Motor neuron (in vitro differentiated cells): ENCODE measurements at places on chromosomes 13 and 19.

DNA sequence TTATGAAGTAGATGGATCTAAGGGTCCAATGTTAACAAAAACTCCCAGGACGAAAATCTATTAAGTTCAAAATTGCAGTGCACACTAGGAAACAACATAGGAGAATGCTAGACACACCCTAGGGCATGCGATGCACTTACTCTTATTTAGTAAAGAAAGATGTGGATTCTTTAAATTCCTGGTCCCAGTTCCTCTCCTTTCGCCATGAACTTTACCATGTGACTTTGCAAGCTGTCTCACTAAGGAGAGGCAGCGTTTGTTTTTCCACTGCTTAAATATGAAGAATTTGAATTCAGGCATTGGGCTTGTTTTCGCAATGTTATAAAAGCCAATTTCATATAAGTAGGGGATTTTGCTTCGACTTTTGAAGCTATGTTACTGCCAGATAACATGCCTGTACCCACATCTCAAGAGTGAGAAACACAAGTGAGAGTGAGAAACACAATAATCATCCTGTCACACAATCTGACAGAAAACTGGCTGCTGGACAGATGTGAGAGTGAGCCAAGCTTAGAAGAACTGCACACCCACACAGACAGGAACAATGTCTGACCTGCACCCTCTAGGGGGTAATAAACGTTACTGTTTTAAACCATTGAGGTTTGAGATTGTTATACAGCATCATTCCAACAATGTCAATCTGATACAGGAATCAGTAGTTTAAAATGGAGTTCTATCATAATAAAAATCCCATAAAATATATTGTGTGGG is 1308.4 kb downstream of the SLITRK5 start:
- peak; percentile 24 for ATAC-seq

DNA sequence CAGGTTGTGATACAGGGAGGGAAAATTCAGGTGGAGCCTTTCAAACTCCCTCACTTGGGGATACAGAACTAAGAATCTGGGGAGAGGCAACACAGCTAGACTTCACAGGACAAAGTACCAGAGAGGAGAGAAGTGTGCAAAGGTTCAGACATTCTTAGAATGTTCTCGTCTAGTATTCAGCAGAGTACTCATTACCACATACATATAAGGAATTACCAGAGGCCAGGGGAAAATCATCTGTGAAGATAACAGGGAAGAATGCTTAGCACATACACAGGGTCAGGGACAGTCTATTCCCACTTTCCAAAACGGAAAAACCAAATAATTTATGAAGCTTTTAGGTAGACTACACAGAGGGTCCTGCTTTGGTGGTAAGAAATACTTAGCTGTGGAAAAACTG is 58.1 kb downstream of the TRPC4 start:
- no peak for ATAC-seq

DNA sequence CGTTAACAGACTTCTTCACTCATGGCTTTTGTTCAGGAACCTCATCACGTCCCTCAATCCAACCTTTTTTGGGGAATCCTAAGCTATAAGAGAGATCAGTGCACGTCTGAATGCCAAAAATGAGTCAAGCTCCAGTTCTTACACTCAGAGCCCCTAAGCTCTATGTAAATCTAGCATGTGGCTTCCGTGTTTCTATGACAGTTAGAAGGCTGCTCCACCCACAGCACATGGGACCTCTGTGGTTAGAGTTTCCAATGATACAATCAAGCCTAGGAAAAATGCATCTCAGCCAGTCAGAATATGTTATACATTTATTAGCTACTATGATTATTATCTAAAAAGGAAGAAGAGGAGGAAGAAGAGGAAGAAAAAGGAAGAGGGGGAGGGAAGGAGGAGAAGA is 135.9 kb downstream of the ENOX1 start:
- ATAC-seq, result peak; percentile 44

GRCh38 chr13:27826379-27827353 is 34.4 kb downstream of the GSX1 start:
- peak; percentile 88 for ATAC-seq

DNA sequence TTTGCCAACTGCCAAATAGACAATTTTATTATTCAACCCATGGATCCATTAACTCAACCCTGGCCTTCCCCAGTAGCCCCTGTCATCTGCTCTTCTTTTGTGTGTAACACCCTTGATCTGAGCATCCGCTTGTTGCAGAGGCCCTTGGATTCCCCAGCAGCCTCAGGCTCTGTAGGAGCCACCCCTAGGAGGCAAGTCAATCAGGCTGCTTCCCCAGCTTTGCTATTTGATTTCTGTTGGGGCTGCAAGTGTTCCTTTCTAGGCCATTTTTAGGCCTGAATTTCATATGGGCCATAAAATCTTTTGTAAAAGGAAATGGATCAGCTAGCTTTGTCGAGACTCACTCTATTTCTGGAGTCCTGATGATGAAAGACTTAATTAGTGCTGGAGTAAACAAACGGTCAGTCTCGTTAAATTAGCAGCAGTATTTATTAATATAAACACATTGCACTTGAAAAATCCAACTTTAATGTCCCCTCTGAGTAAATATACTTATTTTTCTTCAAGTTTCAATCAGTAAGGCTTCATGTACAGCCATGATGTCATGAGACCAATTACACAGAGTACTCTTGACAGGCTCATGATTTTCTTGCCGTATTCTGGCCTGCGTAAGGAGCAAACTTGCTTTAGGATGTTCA is 105.3 kb downstream of the RGCC start:
- ATAC-seq, result peak; percentile 53

DNA sequence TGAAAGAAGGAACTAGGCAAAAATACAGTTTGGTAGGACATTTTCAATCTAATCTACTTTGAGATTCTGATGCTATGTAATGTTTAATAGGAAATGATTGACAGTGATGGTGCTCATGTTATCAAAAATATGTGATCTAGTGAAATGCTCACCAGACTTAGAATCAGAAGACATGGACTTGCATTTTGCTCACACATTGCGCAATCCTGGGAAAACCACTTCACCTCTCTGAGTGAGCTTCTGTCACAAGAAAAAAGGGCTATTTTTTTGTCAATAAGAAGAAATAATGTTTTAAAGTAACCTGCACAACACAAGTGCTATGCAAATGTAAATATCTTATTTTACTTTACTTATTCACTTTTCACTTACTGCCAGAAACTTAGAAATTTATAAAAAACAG is 380.9 kb upstream of the HTR2A start:
- no peak for ATAC-seq

DNA sequence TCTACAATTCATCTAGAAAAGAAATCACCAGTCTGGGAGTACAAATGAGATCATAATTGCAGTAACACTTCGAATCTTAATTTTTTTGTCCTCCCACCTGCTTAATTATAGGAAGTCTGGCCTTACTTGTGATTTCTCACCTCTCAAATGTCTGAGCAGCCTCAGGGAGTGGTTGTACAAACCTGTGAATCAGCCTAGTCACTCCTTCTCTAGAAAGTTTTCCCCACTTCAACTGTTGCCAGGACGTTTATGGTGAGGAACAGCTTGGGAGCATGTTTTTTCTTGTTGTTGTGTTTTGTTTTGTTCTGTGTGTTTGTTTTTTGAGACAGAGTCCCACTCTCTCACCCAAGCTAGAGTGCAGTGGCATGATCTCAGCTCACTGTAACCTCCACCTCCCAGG is 50.3 kb upstream of the CLDN10 start:
- ATAC-seq, result no peak
